ENCODE measurements at places on chromosomes 6 and 20.

DNA sequence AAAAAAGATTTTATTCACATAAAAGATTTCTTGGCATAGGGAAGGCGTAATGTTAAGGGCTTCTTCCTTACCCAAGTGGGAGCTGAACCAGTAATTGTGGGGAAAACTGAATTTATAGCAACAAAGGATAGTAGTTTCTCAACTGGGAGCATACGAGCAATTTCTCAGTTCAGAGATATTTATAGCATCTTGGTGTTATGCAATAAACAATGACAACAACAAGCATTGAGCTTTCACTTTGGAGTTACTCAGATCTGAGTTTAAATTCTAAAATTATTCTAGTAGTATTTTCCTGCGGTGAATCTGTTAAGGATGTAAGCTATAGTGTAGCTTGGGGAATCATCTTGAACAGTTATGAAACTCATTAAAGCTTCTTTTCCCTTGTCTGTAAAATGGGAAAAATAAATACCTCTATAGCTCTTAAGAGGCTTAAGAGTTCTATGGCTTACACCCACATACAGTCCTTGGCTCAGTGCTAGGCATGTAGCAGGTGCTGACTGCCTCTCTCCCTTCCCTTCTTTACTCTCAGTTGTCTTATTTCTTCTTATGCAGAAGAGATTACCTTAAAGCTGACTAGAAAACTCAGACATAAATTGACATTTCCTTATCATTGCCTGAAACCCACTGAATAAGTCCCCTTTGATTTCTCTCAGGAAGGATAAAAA is 58.8 kb downstream of the SAMD5 start:
- DNase-seq: no peak

DNA sequence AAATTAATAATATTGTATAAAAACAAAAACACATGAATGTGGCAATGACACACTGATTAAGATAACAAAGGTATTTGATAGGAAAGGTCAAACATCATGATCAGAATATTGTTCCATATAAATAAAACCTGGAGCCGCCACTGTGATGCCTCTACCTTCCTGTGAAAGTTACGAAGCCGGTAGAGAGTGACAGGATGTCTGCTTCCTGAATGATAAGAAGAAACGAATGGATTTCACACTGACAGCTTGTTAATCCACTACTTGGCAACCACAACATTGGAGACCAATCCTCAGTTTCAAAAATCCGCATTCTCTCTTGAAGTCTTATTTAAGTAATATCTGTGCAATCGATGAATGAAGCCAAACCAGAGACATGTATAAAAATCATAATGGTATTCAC is 315.1 kb downstream of the HDGFL1 start:
- no peak for DNase-seq

GRCh38 chr6:101117393-101118135 is 236.4 kb upstream of the ASCC3 start:
- no peak for DNase-seq

- DNase-seq: no peak
Measured at GRCh38 chr20:53581444-53582250, 12.0 kb downstream of the ZNF217 start.

- no peak for DNase-seq
Measured at GRCh38 chr6:152206072-152206818, 398.8 kb downstream of the ESR1 start.

DNA sequence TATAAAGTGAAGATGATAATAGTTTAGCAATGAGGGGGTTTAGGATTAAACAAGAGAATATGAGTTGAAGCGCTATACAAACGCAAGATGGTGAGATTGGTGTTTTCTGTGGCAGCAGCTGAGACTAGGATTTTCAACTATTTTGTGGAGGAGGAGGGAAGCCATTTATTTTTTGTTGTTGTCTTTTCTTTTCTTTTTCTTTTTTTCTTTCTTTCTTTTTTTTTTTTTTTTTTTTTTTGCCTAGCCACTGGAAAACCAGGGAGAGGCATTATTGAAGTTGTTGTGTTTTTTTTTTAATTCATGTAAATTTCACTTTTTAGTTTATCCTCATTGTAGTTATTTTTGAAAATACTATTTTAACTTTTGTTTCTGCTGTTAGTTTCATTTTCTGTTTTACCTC is 15.9 kb downstream of the PARD6B start:
- no peak for DNase-seq

- DNase-seq: no peak
Measured at GRCh38 chr6:135257631-135258405, 76.7 kb downstream of the MYB start.

- no peak for DNase-seq
Measured at GRCh38 chr20:3563548-3564177, 92.8 kb downstream of the ATRN start.

DNA sequence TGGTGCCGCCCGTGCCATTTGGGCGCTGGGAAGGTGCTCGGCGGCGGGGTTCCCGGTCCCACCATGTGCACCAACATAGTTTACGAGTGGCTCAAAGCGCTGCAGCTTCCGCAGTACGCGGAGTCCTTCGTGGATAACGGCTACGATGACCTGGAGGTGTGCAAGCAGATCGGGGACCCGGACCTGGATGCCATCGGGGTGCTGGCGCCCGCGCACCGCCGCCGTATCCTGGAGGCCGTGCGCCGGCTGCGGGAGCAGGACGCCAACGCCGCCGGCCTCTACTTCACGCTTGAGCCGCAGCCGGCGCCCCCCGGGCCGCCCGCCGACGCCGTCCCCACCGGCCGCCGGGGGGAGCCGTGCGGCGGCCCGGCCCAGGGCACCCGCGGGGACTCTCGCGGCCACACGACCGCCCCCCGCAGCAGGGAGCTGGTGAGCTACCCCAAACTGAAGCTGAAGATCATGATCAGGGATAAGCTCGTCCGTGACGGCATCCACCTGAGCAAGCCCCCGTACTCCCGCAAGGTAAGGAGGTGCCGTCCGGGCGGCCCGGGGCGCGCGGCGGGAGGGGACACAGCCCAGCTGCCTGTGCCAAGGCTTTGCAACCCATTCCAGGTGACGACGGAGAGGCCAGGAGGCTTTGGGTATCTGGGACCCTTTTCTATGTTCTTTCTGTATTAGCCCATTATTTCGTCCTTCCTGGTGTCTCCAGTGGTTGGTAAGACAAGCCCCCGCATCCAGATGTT is 547 bp downstream of the SAMD5 start:
- DNase-seq: no peak

GRCh38 chr6:144878577-144878976 is 593.4 kb downstream of the UTRN start:
- DNase-seq: no peak

DNA sequence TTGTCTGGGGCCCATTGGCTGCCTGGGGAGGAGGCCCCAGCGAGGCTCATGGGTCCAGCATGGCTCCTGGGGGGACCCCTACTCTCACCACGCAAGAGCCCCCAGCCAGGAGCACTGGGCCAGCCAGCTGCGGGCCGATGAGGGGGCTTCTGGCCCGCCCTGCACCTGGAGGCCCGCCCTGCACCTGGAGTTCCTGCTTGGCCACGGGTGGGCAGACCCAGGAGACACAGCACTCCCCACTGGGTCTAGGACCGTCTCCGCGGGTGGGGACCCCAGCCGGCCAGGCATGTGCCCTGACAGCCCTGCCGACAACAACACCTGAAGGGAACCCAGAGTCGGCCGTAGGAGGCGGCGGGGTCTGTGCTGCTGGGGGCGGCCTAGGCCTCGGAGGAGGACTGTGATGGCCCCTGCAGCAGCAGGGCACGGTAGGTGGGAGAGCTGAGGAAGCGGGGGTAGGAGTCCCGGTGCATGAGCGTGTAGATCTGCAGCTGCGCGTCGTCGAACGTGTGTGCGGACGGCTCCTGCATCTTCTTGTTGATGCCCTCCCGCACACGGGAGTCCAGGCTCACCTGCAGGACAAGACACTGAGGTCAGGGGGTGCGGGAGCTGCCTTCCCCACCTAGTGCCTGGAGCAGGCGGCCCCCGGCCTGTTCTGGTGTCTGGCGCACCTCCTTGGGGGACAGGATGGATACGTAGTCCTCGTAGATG is 5.7 kb downstream of the RGS19 start:
- DNase-seq: no peak

DNA sequence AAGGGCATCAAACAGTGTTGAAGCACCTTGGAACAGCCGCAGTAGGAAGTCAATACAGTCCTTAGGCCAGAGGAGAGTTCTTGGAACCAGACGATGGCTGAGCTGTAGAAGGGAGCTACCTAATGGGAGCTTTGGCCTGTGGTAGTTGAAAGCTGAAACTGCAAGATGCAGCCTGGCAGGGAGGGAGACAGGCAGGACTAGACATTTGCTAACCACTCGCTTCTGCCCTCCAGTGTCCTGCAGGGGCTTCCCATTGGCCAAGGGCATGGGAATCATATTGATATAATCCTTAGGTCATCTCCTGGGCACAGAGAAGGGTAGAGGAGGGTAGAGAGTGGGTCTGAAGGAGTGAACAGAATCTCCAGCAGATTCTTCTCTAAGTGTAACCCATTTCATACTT is 60.4 kb downstream of the TPD52L1 start:
- DNase-seq: no peak

- DNase-seq: no peak
Measured at GRCh38 chr6:163814494-163815364, 400.2 kb downstream of the QKI start.

- no peak for DNase-seq
Measured at GRCh38 chr6:151992091-151992490, 184.6 kb downstream of the ESR1 start.

DNA sequence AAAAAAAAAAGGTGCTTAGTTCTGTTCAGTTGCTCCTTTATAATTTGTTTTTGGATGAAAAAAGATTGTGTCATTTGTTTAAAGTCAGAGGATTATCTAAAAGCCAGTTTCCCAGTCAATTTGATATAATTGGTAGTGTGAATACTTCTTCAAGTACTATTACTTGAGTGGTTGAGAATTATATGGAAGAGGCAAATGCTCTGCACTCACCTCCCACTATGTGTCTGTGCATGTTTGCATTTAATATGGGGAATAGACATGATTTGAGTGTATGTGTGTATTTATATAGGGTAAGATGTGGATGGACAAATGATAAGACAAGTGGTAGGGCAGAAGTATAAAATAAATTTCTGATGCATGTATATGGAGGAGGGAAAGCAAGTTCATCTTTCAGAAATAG is 15.8 kb downstream of the GJA1 start:
- no peak for DNase-seq

DNA sequence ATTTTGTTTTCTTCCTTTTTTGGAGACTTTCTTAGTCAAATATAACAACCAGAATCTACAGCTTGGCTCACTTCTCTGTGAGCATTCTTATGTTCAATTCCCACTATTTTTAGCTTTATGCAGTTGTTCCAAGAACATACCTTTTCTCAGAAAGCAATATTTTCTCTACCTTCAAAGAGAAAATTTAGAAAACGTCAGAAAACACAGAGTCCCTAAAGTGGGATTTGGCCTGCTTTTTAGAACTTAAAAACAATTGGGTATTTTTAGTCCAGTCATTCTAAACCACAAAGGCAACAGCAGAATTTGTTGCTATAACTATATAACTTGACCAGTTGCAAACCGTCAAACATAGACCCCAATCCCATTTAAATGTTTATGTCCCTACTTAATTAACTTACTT is 133.1 kb downstream of the MOXD1 start:
- no peak for DNase-seq

GRCh38 chr6:136593748-136594490 is 43.7 kb upstream of the MAP7 start:
- peak; percentile 68 for DNase-seq

DNA sequence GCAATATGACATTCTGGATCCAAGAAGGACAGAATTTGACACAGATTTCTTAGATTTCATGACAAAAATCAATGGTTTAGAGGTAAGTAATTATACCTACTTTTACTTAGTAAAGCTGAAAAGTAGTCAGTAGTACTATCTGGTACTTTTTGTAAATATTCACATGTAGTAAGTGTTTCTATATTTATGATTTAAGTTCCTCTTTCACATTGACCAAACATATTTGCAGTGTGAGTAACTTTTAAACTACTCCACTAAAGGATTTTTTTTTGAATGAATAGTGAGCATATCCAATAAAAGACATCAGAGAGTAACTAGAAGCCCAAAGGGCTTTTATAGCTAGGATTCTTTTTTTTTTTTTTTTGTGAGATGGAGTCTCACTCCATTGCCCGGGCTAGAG is 60.8 kb downstream of the DNAH8 start:
- DNase-seq: no peak

DNA sequence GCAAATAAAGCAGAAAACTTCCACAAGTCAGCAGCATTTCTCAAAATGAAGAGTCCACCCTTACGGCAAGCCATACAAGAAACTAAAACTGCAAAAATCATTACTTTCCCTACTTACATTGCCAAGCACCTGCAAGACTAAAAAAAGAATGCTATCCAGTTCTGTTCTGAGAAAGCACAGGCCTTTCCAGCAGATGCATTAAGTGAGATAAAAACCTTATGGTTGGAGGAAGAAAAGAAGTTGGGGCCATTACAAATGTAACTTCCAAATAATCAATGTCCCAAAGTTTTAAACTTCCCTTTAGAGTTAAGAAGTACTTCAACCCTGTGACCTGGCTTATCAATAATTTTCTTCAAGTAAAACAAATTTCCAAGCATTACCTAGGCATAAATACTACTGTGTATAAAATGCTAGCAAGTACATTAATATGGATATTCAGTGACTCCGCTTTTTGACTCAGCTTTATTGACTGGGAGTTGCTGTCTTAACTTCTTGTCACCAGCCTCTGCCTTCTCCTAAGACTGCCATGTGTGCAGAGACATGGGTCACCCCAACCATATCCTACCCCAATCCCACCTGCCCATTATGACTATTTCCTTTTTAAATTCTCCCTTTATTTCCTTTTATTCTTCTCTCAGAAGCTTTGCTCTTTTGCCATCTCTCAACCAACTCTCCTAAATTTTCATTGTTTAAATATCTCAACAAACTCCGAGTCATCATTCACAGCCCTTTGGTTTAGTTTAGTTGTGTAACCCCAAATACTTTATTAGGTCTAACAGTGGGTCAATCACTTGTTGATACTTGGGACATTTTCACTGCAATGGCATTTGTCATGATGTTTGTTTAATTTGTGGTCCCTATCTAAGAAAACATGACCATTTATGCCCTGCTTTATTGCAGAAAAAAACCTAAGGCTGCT is 49.7 kb downstream of the SLC22A23 start:
- DNase-seq: no peak

DNA sequence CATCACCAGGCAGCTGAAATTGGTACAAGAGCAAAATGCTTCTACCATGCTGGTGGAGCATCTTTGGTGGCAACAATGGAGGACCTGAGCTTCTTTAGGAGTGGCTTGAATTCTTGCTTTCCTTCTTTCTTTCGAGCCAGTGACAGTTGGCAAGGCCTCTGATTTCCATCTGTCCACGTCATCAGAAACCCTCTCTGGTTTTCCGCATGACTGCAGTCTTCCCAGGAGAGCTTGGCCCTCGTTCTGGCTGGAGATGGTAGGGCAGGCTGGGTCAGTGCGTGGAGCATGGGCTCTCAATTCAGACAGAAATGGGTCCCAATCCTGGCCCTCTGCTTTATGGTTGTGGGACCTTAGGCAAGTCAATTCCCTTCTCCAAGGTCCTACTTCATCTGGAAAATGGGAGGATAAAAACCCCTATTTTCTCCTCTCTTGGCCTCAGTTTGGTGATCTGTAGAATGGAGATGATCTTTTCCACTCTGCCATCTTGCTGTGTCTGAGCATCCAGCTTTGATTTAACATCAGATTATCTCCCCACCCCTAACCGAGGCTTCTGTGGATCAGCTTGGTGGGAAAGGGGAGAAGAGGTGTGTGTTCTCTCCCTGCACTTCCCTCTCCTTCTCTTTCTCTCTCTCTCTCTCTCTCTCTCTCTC is 3.6 kb upstream of the BPIFB1 start:
- DNase-seq: no peak

Measured in stimulated activated naive B cell treated with anti-CD40 and anti-IgM and Interleukin-4, amounts not matched to agents 10 μg/mL and 1 μg/mL and 100 μg/mL, for 72 hours (primary cell).